Tongue (tissue), 3 donors: ENCODE measurements at places on chromosomes 4 and X.

GRCh38 chr4:38734911-38735310 is 47.9 kb downstream of the TLR10 start:
- DNase-seq, result no peak

DNA sequence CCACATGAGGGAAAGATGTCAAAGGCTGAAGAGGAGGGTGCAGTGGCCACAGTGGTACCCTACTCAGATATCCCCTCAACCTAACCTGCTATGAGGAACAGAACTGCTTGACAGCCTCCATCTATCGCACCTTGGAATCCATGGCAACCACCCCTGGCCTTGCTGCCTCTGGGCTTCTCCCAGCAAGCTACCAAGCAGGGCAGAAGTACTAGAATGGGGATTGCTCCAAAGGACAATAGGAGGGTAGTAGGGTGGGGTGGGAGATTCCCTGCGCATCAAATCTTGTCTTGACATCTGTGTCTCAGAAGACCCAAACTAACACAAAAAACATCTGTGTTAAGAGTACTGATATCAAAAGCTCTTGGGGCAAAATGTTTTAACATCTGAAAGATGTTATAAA is 118.2 kb downstream of the FBXW7 start:
- no peak for DNase-seq

GRCh38 chrX:20042221-20042620 is 51.4 kb upstream of the BCLAF3 start:
- DNase-seq, result no peak

GRCh38 chrX:111743316-111743715 is 62.3 kb downstream of the ALG13 start:
- no peak for DNase-seq

- no peak for DNase-seq
These were observed 1037.1 kb downstream of the STPG2 start for GRCh38 chr4:97106161-97106560.

- no peak for DNase-seq
These were observed 36.6 kb downstream of the IRF2 start for GRCh38 chr4:184437565-184438265.

- peak; percentile 51 for DNase-seq
These were observed 126.7 kb downstream of the AFAP1 start for GRCh38 chr4:7812921-7813320.

DNA sequence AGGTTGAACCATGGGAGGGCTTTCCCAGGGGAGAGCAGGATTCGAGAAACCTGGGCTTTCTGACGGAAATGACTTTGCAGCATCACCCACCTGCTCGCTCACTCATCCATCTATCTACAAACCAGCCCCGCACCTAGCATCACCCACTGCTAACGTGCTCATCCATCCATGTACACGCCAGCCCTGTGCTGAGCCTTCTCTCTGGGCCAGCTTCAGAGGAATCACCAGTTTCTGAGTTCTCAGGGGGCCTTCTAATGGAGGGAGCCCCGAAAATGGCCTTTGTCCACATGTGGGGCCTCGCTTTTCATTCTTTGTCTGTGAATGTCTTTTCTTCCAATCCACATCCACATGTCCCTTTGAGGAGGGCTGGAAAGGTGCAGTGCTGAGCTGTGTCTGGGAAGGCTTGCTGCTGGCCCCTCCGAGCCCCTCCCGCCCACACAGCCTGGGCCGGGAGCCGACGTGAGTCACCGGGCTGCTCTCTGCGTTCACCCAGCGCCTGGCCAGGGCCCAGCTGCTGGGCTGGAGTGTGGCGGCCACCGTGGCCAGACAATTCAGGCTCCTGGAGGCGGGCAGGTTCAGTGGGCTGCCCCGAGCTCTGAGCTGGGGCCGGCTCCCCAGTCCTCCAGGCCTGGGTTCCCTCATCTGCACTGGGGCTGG is 14.7 kb downstream of the SORCS2 start:
- DNase-seq, result peak; percentile 90

DNA sequence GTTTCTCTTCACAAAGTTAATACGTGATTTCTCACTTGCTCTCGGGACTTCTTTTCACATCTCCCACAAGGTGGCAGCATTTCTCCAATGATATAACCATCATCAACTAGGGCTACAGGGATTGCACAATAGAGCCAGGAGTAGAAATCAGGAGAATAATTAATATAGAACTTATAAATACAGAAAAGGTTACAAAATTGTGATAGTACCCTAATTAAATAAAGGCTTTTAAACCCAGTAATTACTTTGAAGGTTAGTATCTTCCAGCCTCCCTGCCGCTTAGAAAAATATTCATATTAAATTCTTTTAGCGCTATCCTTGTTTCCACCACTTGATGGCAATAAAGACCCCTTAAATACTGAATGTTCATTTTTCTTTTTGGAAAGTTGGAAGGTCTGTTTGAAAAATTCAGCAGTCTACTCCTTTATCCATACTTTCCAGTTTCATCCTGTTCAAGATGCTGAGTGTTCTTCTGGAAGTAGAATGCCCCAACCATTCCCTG is 65.8 kb downstream of the RASGEF1B start:
- peak; percentile 93 for DNase-seq

- peak; percentile 84 for DNase-seq
These were observed 41.0 kb upstream of the UCP1 start for GRCh38 chr4:140609548-140610425.
